ENCODE measurements at places on chromosomes 16 and 17.

- no peak for DNase-seq
Measured at GRCh38 chr17:82436601-82437324, 13.8 kb downstream of the CYBC1 start.

DNA sequence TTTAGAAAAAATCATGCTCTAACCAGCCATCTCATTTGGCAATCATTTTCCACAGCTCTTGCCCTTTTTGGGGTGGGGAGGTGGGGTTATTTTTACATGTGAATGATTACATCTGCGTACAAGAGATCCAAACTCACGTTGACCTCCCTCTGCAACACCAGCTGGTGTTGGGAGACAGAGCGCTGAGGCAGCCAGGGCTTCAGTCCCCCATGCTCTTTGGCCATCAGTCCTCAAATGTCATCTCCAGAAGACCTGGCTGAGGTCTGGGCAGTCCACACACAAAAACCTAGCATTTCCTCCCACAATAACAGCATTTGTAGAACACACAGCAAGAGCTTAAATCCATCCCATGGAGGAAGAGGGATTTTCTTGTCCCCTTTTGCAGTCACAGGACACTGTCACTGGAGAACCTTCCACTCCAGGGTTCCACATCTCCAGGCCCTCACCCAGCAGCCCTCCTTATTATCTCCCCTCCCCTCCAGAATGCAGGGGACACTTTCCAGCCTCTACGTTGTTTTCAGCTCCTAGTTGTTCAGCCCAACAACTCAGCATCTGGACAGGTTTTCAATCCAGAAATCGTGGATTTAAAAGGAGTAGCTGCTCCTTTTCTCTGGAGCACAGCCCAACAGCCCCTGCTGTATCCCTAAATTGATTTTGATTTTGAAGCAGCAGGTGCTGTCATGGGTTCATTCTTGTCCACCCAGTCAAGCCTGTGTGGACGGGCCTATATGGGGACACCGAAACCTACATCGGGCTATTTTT, 21.1 kb downstream of the MEOX1 start:
- no peak for DNase-seq

DNA sequence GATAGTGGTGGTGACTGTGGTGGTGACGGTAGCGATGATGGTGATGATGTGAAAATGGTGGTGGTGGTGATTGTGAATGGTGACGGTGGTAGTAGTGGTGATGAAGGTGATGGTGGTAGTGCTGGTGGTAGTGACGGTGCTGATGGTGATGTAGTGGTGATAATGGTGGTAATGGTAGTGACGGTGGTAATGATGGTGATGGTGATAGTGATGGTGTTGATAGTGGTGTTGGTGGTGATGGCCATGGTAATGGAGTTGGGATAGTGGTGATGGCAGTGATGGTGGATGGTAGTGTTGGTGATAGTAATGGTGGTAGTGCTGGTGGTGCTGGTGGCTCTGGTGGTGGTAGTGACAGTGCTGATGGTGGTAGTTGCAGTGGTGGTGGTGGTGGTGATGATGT, 14.7 kb upstream of the RBFOX1 start:
- DNase-seq, result no peak

DNA sequence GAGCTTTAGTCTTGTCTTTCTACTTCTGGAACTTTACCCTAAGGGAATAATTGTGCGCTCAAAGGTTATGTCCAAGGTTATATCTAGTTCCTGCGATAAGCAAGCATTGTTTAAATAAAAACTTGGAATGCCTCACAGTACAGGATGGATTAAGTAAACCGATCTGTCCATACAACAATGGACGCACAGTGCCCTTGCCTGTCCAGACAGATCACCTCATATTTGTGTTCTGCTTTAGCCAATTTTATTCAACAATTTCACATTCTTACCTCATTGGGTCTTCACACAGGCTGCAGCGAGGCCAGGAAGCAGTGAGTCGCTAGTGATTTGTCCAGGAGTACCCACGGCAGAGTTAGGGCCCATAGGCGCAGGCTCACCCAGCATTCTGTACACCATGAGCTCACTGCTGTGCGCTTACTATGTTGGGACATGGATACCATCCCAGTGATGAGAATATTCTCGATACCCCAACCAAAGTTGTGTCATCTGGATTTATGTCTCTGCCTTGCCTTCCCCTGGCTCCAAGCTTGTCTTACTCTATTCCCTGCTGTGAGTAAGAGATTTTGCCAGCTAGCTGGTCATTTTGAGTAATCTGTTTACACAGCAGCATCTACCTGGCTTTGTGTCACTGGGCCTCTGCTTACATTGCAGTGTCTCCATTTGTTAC, 39.8 kb downstream of the USP43 start:
- DNase-seq, result no peak

- DNase-seq, result peak; percentile 16
Measured at GRCh38 chr17:3335876-3336275, 37.7 kb upstream of the OR3A1 start.

GRCh38 chr16:72847187-72848027, 200.5 kb downstream of the ZFHX3 start:
- DNase-seq, result peak; percentile 42

DNA sequence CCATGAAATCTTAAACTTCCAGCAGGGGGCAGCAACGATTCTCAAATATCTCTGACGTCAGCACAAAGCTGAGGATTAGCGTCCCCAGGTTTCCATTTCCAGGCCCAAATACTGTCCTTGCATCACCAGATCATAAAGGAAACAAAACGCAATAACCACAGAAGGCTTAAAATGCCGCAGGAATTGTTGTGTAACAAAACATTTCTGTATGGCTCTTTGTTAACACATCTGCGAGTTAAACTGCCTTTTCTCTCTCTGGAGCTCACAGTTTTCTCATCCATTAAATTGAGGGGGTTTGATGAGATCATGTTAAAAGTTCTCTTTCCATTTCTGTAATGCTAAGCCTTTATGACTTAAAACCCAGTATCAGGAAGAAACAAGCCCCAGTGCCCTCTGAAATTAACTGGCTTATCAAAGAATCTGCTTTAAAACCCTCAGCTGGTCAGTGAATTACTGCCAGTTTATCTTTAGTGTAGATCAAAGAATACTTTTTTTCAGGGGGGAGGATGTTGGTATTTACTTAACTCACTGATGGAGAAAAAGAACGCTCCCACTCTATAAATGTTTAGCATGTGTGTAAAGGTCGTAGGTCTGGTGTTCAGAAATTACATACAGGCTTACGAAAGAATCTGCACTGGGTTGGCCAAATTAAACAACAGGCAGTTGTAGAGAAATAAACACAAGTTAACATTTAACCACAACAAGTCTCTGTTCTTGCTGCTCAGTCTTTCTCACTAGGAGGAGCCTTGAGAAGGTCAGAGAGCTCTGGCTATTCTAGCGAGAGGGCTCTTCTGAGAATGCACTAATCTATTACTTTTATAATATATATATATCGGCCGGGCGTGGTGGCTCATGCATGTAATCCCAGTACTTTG, 10.6 kb upstream of the TERF2 start:
- peak; percentile 68 for DNase-seq

- DNase-seq, result no peak
Measured at GRCh38 chr16:79263425-79263824, 337.1 kb downstream of the MAF start.
